ENCODE measurements at places on chromosomes 11 and 22. TPM values are rescaled to one million over a fixed set of nuclear protein-coding genes. Genes with fewer than 3 reads are reported as not detected.
A peak's percentile ranks its signal among the peaks of the same experiment; 100 is the strongest.

The OR51I2 gene
- 0.19 TPM for polyA plus RNA-seq

- H3K4me1 ChIP-seq = peaks cover 33% of the 10 kb centered on the region
- H3K4me3 ChIP-seq = peak overlapping the region; percentile 17
- no peak for DNase-seq
Observed at GRCh38 chr11:84922836-84923235, 704.3 kb downstream of the DLG2 start.

DNA sequence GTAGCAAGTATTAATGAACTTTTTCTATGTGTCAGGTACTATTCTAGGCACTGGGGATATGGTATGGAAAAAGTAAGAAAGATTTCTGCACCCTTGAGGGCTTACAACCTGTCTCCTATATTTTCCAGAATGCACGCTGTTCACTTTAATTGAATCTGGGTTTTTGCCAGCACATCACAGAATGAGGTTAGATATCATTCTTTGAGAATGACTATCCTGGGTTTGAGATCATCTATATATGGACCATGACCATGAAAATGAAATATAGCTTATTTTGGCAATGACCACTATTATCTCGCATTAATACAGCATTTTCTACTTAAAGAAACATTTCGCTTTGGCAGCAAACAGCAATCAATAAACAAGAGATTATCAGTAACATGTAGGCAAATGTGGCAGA, 46.9 kb downstream of the C11orf71 start:
- no peak for DNase-seq
- H3K27me3 ChIP-seq = no peaks in the 10 kb centered on the region
- no peak overlapping the region for H3K27ac ChIP-seq
- no peaks in the 10 kb centered on the region for H3K36me3 ChIP-seq

GRCh38 chr22:26567610-26568009, 22.3 kb downstream of the TPST2 start:
- DNase-seq = no peak
- H3K36me3 ChIP-seq = no peaks in the 10 kb centered on the region
- H3K4me1 ChIP-seq = no peaks in the 10 kb centered on the region

DNA sequence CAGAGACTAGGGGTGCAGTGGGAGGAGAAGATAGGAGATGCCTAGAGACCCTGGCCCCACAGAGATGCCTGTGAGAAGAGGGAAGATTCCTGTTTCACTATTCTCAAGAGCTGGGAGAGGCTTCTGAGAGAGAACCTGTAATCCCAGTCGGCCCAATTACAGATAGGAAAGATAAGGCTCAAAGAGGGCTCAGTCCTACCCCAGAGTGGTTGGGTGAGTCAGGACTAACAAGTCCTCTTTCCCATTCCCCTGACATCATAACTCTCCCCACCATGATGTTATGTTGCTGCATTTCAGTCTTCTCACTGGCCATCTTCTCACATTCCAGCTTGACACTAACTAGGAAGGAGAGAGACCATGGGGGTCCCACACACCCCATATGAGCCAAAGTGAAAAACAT, 17.9 kb downstream of the ARHGEF12 start:
- H3K27me3 ChIP-seq = no peaks in the 10 kb centered on the region
- H3K4me3 ChIP-seq = no peak overlapping the region
- no peaks in the 10 kb centered on the region for H3K36me3 ChIP-seq
- H3K27ac ChIP-seq = no peak overlapping the region
- peaks cover under 1% of the 10 kb centered on the region for H3K4me1 ChIP-seq

GRCh38 chr11:58900479-58901420, 38.5 kb upstream of the GLYATL1 start:
- no peak overlapping the region for H3K27ac ChIP-seq
- H3K4me1 ChIP-seq = peaks cover 4% of the 10 kb centered on the region
- peaks cover 36% of the 10 kb centered on the region for H3K27me3 ChIP-seq
- no peak overlapping the region for H3K4me3 ChIP-seq
- no peaks in the 10 kb centered on the region for H3K36me3 ChIP-seq

GRCh38 chr22:41661088-41661487, 27.6 kb downstream of the SNU13 start:
- no peaks in the 10 kb centered on the region for H3K27me3 ChIP-seq
- no peaks in the 10 kb centered on the region for H3K4me1 ChIP-seq
- H3K36me3 ChIP-seq = peaks cover 53% of the 10 kb centered on the region
- H3K27ac ChIP-seq = peak overlapping the region; percentile 72

The SLC22A6 gene
- not detected for polyA plus RNA-seq

DNA sequence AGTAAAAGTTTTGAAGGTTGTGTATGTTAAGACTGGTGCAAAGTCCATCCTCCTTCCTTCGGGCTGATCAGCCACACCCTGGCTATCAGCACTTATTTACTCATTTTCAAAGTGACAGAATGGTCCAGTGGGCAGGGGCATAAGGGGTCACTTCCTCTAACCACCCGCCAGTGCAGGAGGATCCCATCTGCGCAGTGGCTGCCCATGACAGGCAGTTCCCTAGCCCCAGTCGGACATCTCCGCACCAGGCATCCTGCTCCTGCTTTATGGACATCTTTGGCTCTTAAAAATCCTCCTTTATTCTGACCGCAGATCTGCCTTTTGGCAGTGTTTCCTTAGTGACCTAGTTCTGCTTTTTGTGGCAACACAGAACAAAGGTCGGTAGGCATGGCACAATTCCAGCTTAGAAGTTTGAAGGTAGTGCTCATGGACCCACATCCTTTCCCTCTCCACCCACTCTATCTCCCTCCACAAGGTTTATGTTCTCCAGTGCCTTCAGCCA, 55.9 kb downstream of the BMAL1 start:
- no peaks in the 10 kb centered on the region for H3K36me3 ChIP-seq
- no peak overlapping the region for H3K27ac ChIP-seq
- no peak overlapping the region for H3K4me3 ChIP-seq
- no peak for DNase-seq
- no peaks in the 10 kb centered on the region for H3K27me3 ChIP-seq
- H3K4me1 ChIP-seq = peaks cover 13% of the 10 kb centered on the region

GRCh38 chr22:22930571-22931556, 43.2 kb downstream of the IGLL5 start:
- H3K4me1 ChIP-seq = no peaks in the 10 kb centered on the region
- H3K27me3 ChIP-seq = no peaks in the 10 kb centered on the region
- no peaks in the 10 kb centered on the region for H3K36me3 ChIP-seq
- H3K4me3 ChIP-seq = no peak overlapping the region
- no peak for DNase-seq
- H3K27ac ChIP-seq = no peak overlapping the region

DNA sequence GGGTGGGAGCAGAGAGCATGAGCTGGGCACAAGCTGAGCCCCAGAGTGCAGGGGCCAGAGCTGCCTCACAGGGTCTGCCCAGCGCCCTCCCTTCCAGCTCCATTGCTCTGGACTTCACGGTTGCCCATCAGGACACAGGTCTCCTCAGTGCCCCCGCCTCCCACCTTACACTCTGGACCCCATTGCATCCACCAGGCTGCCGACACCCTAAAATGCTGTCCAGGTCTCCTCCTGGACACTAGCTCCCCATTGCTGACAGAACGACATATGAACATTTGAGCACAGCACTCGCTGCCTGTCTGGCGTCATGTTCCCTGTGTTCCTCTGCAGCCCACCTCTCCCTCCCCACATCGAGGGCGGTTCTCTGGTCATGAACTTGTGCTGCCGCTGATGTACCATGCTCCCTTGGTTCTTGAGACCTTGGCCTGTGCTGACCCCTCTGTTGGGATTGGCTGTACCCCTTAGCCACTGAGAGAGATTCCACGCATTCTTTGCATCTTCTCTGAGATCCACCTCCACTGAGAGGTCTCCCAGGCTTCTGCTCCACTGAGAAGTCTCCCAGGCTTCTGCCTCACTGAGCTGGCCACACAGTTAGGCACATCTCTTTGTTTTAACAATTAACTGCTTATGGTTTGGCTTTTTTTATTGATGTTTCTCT, 34.2 kb upstream of the NECTIN1 start:
- no peak for DNase-seq
- no peak overlapping the region for H3K4me3 ChIP-seq
- H3K27ac ChIP-seq = no peak overlapping the region
- H3K4me1 ChIP-seq = no peaks in the 10 kb centered on the region
- H3K36me3 ChIP-seq = no peaks in the 10 kb centered on the region
- no peaks in the 10 kb centered on the region for H3K27me3 ChIP-seq

DNA sequence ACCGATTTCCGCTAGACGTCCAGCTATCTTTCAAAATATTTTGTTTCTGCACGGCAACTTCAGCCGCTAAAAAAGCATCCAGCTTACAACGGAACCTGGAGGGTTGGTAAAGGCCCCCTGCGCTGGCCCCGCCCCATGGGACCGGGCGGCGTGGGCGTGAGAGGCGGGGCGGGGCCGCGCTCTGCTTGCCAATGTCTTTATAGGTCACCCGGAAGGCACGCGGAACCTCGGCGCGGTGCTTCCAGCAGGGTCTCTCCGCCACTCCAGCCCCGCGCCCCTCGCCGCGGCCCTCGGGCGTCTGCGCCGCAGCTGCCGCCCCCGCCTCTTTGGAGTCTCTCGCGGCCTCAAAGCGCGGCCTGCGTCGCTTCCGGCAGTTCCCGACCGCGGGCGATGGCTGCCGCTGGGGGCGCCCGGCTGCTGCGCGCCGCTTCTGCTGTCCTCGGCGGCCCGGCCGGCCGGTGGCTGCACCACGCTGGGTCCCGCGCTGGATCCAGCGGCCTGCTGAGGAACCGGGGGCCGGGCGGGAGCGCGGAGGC, at the start of gene FDX1:
TSS of gene FDX1 (plus strand) at position 218 of the 536 bp plus-strand sequence. CDS start at position 391, 173 bp downstream.
- peak; percentile 90 for DNase-seq
- no peaks in the 10 kb centered on the region for H3K36me3 ChIP-seq
- peak within 1 kb of the TSS; percentile 94 for H3K27ac ChIP-seq
- H3K4me1 ChIP-seq = peaks cover 13% of the 10 kb centered on the region

DNA sequence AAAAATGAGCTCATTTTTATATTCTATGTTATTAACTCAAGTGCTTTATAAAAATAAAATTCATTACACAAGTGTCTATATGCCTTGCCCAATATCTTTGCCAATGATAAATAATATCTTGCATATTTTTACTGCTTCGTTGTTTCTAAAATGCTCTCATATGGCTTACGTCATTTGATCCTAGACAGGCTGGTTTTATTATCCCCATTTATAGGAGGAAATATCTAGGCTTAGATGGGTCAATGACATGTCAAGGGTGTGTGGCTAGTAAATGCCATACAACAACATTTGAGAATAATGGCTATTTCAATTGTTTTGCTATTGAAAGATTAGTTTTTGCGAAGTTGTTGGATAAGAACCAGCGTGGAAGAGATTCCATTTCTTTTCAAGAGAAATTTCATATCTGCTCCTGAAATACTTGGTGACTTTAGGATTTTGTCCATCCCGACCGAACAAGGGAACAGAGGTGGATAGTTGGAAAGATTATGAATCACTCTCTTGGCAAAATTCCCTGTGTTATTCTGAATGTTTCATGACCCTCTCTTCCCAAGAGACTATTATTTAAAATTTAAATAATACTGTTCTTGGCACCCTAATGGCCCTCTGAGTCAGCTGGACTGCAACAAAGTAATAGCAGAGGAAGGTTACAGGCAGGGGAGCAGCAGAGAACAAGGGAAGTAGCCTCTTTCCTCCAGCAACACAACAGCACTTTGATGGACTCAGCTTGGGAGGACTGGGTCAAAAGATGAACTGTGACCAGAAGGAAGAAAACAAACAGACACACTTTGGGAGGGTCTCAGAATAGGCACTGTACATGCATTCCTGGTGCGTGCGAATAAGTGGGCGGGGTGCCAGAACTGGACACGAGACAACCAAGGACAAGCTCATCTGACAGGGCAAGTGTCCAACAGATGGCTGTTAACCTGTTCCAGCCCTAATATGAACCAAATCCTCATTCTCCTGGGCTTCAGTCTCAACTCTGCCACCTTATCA, 94.5 kb downstream of the ME3 start:
- H3K27me3 ChIP-seq = no peaks in the 10 kb centered on the region
- H3K36me3 ChIP-seq = no peaks in the 10 kb centered on the region
- H3K4me3 ChIP-seq = no peak overlapping the region
- H3K4me1 ChIP-seq = peaks cover 13% of the 10 kb centered on the region

GRCh38 chr11:105220121-105220520, 80.6 kb upstream of the CARD18 start:
- no peak for DNase-seq
- no peaks in the 10 kb centered on the region for H3K36me3 ChIP-seq
- no peak overlapping the region for H3K4me3 ChIP-seq
- no peaks in the 10 kb centered on the region for H3K27me3 ChIP-seq
- no peak overlapping the region for H3K27ac ChIP-seq

The SCARF2 gene
- polyA plus RNA-seq = 38.0 TPM

- no peak overlapping the region for H3K27ac ChIP-seq
- no peak for DNase-seq
- no peak overlapping the region for H3K4me3 ChIP-seq
- no peaks in the 10 kb centered on the region for H3K27me3 ChIP-seq
- no peaks in the 10 kb centered on the region for H3K4me1 ChIP-seq
Observed at GRCh38 chr11:22764735-22765134, 64.9 kb downstream of the SVIP start.

- no peak for DNase-seq
- H3K27me3 ChIP-seq = no peaks in the 10 kb centered on the region
- H3K4me1 ChIP-seq = no peaks in the 10 kb centered on the region
- H3K27ac ChIP-seq = no peak overlapping the region
Observed at GRCh38 chr11:86885311-86885710, 69.9 kb downstream of the FZD4 start.

GRCh38 chr11:65036931-65037330, 4.1 kb upstream of the SAC3D1 start:
- H3K4me3 ChIP-seq = no peak overlapping the region
- H3K36me3 ChIP-seq = peaks cover 23% of the 10 kb centered on the region
- no peak overlapping the region for H3K27ac ChIP-seq
- no peaks in the 10 kb centered on the region for H3K27me3 ChIP-seq

DNA sequence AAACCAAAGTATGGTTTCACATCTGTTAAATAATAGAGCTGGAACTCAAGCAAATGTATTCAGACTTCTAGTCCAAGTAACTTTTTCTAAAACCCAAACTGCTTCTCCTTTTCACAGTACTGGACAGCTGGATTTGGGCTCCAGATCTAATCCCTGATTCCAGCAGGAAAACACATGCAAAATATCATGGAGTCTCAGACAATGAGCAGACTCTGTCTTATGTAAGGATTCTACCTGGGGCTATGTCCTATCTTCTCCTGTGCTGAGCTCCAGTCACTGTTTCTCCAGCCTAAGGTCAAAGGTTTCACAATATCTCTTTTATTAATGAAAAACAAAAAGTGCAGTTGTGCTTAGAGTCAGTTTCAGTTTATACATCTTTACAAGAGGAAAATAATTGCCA, 83.2 kb upstream of the EED start:
- H3K27me3 ChIP-seq = no peaks in the 10 kb centered on the region
- H3K4me1 ChIP-seq = no peaks in the 10 kb centered on the region
- DNase-seq = no peak
- H3K27ac ChIP-seq = no peak overlapping the region
- no peaks in the 10 kb centered on the region for H3K36me3 ChIP-seq

The CADM1 gene
- 149 TPM for polyA plus RNA-seq

- no peaks in the 10 kb centered on the region for H3K36me3 ChIP-seq
- H3K27ac ChIP-seq = no peak overlapping the region
- H3K4me1 ChIP-seq = peaks cover 12% of the 10 kb centered on the region
- no peak for DNase-seq
Observed at GRCh38 chr11:133515107-133515506, 17.2 kb downstream of the OPCML start.

The OR8G5 gene
- not detected for polyA plus RNA-seq

GRCh38 chr11:131186629-131187101, 183.8 kb upstream of the NTM start:
- no peaks in the 10 kb centered on the region for H3K27me3 ChIP-seq
- peaks cover 12% of the 10 kb centered on the region for H3K4me1 ChIP-seq
- H3K4me3 ChIP-seq = no peak overlapping the region
- H3K36me3 ChIP-seq = no peaks in the 10 kb centered on the region
- peak; percentile 1 for DNase-seq

The RFPL2 gene
- 0.40 TPM for polyA plus RNA-seq

The FIBIN gene
- polyA plus RNA-seq = 2.2 TPM

- H3K27me3 ChIP-seq = no peaks in the 10 kb centered on the region
- peaks cover 7% of the 10 kb centered on the region for H3K4me1 ChIP-seq
- H3K36me3 ChIP-seq = no peaks in the 10 kb centered on the region
- no peak overlapping the region for H3K4me3 ChIP-seq
Observed at GRCh38 chr11:109747839-109748238, 325.8 kb downstream of the C11orf87 start.
